ENCODE measurements at places on chromosomes 12 and 14.
A peak's percentile ranks its signal among the peaks of the same experiment; 100 is the strongest.

- DNase-seq: peak; percentile 86
These were observed 20.7 kb upstream of the NEK9 start for GRCh38 chr14:75147423-75148071.

DNA sequence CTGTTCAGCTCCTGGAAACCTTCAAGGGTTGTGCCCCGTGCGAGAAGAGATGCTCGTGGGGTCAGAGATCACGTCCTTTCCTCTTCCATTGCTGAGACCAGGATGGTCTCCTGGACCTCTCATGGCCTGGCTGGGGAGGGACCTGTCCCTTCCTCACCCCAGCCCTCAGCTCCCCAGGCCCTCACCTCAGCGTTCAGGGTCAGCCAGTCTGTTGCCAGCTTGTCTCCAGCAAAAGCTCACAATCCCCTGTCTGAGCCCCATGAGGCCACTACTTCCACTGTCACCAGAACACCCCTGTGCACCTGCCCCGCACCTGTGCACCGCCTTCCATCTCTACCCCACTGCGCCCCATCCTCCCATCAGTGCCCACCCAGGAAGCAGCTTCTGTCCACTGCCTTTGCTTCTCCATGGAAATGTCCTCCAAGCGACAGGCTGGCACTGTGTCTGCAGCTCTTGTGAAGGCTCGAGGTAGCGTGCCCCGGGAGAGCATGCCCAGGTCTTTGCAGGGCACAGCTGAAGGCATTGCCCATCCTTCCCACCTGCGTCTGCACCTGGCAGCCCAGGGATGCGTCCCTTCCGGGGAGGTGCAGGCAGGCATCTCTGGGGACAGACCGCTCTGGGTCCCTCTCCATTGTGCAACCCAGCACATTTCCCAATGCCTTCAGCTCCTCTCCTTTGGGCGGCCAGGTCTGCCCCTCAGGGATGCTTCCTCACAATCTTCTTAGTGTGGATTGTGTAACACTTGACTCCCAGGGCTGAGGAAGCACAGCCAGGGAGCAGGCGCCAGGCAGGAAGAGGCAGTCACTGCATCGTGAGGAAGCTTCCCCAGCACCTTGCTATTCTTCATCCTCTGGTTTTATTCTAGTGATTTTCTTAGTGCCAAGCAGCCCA is 179.6 kb downstream of the ADGRD1 start:
- no peak for DNase-seq

- DNase-seq: peak; percentile 66
These were observed 16.8 kb downstream of the MMP14 start for GRCh38 chr14:22852940-22853767.

GRCh38 chr12:1838994-1839365 is 18.6 kb downstream of the LRTM2 start:
- no peak for DNase-seq

DNA sequence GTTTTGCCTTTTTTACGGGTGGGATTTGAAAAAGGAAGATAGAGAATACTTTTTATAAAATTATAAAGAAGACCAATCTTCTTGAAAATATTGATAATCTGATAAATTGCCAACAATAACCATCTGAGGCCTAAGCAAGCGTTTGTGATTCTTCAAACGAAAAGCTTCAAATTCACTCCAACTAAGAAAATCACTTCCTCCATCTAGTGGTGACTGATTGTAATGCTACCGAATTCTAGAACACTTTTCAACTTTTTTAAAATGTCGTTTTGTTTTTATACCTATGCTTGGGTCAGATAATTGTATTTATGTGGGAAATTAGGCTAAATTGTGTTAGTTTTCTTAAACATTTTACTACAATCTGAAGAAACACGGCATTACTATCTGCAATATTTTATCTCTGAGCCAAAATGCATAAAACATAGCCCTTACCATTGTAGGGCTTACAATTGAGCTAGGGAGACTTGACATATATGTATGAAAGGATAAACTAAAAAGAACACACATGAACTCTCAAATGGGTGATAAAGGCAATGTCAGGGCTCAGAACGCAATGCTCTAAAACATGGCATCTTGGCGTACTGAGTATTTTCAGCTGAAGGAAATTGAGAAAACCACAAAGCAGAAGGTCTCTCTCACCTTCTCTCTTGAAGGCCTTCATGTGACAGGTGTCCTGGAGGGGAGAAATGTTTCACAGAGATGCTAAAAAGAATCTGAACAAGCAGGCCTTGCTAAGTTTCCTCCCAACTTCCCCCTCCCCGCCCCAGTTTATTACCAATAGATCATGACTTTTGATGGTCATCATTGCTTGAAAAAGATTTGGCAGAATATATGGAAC is 36.8 kb upstream of the G2E3 start:
- DNase-seq: peak; percentile 23
